ENCODE measurements at places on chromosomes 4 and X. TPM values are rescaled to one million over a fixed set of nuclear protein-coding genes. Genes with fewer than 3 reads are reported as not detected.

DNA sequence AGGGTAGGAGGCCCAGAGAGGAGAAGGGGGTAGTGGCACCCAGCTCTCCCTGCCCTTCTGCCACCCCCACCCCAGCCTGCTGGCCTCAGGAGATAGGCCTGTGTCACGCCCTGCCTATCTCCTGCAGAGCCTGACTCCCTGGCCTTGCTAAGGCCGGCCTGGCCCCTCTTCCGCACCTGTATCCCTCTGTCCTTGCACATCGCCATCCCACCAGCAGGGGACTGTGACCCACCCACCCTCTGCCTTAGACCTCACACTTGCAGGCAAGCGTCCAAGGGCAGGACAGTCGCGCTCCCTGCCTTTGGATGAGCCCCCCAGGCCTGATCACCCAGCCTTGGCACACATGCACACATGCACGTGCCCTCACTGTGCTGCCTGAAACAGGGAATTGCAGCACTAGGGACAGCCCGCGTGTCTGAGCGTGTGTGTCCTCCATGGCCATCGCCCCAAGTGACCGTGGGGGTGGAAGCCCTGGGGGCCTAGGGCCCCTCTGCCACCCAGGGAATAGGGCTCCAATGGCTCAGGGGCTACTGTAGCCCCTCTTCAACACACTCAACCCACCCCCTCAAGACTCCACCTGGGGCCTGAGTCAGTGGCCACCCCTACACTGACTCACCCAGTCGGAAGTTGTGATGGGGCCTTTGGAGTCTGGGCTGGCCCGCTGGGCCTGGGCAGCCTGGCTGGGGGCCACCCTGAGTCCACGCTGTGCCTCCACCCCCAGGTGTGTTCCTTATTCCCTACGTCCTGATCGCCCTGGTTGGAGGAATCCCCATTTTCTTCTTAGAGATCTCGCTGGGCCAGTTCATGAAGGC lies 2.1 kb downstream of the SLC6A8 start:
- DNase-seq: no peak

DNA sequence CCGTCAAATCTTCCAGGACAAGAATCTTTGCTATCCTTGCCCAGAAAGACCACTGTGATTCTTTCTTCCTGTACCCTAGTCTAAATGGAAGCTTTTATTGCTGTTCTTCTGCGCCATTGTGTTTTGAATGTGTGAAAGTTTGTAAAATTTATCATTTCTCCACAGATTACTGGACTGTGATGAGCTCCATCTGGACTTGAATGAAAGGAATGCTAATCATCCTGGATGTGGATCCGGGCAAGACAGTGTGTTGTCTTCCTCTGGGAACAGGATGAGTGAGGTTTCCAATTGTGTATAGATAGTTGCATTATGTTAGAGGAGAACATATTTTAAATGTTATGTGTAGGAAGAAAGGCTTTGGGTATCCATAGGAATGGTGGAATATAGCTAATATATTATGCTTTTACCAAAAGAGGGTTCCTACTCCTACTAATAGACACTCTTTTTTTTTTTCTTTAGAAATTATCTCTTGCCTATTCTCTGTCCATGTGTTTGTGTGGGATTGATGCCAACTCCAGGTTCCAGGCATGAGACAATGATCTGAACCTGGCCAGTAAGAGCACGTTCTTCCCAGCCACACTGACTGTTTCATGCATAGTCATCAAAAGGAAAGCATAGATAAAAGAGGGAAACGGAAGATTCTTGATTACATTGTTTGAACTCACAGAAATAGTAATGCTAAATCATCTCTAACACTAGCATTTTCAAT lies 803.6 kb upstream of the ADGRL3 start:
- no peak for DNase-seq

DNA sequence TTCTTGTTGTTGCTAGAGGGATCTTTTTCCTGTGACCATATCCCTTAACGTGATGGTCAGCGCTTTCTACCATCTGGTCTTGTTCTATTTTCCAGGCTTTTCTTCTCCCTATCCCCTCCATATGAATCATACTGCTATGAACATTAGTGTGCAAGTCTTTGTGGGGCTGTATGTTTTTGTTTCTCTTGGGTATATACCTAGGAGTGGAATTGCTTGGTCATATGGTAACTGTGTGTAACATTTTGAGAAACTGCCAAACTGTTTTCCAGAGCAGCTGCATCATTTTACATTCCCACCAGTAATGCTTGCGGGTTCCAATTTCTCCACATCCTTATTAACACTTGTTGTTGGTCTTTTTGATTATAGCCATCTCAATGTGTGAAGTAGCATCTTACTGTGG lies 121.4 kb downstream of the SPRY1 start:
- no peak for DNase-seq

- DNase-seq: no peak
These were observed 128.3 kb upstream of the PITX2 start for GRCh38 chr4:110751183-110751582.

DNA sequence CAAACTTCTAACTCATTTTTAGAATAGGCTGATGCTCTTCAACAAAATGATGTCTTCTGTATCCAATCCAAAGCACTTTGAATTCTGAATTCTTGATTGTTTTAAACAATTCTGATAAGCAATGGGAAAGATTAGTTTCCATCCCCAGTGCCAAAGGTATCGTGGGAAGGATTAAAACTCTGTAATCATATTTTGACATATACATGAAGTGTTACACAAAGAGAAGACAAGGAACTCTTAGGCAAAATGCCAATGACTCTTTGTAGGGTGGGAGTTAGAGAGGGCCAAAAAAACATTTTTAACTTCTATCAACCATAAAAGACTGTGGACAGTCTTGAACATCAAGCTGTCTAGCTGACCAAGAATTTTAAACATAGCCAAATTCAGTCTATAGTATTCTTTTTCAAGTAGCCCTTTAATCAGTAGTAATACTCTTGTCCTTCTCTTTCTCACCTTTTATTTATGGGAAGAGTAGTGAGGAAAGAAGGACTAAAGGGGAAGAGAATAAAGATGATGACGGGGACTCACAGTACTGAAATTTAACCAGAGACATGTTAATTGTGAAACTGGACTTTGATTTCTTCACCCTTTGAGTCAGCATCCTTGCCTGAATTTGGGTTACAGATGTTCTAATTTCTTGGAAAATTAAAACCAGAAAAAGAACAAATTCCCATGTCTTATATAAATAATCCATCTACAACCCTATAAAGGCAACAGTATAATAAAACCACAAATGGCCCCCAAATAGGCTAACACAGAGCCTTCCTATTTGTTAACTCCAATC lies 51.8 kb upstream of the VEGFD start:
- no peak for DNase-seq

Gene DGKK
- not detected for total RNA-seq

DNA sequence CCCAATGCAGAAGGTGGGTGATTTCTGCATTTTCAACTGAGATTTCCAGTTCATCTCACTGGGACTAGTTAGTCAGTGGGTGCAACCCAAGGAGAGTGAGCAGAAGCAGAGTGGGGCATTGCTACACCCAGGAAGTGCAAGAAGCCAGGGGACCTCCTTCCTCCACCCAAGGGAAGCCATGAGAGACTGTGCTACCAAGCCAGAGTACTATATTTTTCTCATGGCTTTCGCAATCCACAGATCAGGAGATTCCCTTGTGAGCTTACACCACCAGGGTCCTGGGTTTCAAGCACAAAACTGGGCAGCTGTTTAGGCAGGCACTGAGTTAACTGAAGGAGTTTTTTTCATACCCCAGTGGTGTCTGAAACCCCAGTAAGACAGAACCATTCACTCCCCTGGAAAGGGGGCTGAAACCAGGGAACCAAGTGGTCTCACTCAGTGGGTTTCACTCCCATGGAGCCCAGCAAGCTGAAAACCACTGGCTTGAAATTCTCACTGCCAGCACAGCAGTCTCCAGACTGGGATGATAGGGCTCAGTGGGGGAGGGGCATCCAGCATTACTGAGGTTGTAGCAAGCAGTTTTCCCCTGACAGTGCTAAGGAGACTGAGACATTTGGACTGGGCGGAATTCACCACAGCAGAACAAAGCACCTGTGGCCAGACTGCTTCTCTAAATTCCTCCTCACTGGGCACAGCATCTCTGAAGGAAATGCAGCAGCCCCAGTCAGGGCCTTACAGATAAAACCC lies 903.4 kb downstream of the TECRL start:
- DNase-seq: no peak

- DNase-seq: peak; percentile 4
These were observed 227.0 kb downstream of the DKK2 start for GRCh38 chr4:106809076-106809475.

GRCh38 chrX:13263560-13264251 lies 56.1 kb downstream of the ATXN3L start:
- DNase-seq: no peak

GRCh38 chr4:22713841-22714240 lies 21.1 kb downstream of the GBA3 start:
- no peak for DNase-seq

GRCh38 chr4:65737672-65738071 lies 67.4 kb upstream of the EPHA5 start:
- no peak for DNase-seq

DNA sequence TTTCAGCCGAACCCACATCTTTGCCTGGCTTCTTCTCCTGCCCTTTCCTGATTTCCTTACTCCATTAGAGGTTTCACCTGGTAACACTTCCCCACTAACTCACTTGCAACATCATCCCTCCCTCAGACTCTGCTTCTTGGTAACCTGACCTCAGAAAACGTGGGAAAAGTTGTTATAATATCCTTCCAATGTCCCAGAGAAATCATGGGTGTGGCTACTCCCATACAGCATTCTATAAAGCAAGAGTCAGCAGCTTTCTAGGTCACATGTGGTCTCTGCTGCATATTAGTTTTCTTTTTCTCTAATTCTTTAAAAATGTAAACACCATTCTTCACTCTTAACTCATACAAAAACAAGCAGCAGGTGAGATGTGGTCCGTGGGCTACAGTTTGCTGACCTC lies 283.1 kb upstream of the MAOA start:
- DNase-seq: no peak

- DNase-seq: no peak
These were observed 2.4 kb downstream of the PDZD4 start for GRCh38 chrX:153827903-153828302.

DNA sequence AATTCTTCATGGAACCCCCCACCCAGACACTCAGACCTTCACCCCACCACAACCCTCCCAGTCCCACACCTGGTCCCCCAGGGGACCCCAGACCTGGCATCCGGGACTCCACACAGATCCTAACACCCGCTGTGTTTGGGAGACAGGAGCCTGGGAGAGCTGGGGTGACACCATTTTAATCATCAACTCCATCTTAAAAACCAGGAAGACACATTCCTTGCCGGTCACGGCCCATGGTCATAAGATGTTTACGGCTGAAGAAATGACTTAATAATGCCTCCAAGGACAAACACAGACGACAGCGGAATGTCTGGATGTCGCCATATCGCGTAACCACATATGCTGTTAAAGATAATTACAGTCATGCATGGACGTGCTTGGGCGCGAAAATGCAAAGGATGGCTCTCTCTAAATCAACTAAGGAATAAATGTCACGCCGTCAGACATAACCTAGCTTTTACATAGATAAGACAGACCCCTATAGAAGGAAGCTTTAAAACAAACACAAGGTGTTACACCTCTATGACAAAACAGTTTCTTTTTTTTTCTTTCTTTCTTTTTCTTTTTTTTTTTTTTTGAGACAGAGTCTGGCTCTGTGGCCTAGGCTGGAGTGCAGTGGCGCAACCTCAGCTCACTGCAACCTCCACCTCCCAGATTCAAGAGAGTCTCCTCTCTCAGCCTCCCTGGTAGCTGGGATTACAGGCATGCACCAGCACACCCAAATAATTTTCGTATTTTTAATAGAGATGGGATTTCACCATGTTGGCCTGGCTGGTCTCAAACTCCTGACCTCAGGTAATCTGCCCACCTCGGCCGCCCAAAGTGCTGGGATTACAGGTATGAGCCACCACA lies 2.1 kb upstream of the DHRSX start:
- DNase-seq: no peak

DNA sequence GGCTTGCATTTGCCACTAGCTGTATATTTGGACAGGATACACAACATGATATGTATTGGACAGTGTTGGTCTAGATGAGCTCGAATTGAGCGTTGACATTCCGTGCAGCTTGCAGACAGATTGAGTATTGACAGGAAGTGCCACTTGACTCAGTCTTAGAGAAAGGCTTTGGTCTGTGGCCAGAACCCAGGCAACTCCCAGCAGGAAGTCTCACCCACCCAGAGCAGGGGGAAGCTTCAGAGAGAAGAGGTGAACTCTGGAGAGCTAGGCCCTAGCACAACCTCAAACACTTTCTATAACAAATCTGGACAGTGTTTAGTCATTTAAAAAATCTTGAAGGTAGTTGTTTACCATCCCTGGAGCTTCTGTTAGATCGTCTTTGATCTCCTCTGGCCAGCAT lies 280.5 kb downstream of the FBXW7 start:
- peak; percentile 79 for DNase-seq

- DNase-seq: no peak
These were observed 20.5 kb downstream of the SEL1L3 start for GRCh38 chr4:25842229-25842845.

Gene PHEX
- total RNA-seq: 0.05 TPM

Gene MND1
- total RNA-seq: 12.3 TPM

DNA sequence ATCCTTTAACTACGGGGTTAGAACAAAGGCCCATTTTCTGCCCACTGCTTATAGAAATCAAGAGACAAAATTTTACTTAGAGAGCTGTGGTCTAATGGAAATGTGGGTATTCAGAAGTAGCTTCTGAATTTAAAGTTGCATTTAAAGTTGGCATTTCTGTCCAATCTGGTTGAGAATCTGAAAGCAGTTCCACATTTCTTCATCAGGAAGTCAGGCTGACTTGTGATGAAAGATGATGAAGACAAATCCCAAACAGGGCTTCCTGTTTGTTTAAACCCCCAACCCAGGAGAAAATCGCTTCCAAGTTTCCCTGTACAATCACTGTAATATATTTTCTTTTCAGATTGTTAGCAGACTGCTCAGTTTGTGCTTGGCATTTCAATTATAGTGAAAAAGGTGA lies 345.3 kb downstream of the SPRY1 start:
- no peak for DNase-seq

GRCh38 chr4:70715097-70715496 lies 6.7 kb upstream of the RUFY3 start:
- peak; percentile 6 for DNase-seq

Gene MAOA
- total RNA-seq: 0.25 TPM

Gene WNK3
- total RNA-seq: not detected

DNA sequence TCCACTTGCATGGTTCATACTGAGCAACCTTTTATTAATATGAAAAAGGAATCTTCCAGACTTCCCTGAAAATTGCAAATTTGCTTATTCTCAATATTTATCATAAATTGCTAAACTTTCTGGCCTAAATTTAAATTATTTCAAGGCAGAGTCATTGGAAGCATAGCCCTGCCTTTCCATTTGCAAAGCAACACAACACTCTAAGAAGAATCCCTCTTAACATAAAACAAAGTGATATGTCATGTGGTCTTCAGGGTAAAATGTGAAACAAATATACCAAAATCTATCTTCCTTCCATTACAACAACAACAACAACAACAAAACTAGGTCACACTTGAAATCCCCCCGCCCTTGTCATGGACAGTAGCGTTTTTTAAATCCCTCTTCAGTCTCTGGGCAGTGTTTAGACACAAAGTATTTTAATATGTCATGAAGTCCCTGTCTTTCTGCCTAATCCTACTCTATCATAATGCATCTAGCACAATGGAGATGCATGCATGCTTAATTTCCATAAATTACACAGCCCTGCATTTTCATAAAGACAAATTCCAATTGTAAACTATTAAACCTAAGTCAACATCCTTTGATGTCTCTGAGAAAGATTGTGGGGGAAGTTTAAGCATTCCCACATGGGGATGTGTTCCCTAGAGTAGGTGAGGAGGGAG lies 668.9 kb upstream of the LCORL start:
- no peak for DNase-seq

GRCh38 chr4:98909646-98910401 lies 19.1 kb downstream of the EIF4E start:
- no peak for DNase-seq

Gene SORCS2
- 1.5 TPM for total RNA-seq

Data from MG63 (cell line).